NCI-H1092 treated with DMSO at 0.1 percent for 48 hours (cell line): ENCODE measurements at places on chromosomes 5 and 9.

GRCh38 chr5:77073667-77074066, 13.4 kb downstream of the ZBED3 start:
- no peak for DNase-seq

GRCh38 chr9:132647355-132647754, 22.4 kb downstream of the DDX31 start:
- DNase-seq = no peak

GRCh38 chr9:137514691-137515337, 35.4 kb downstream of the PNPLA7 start:
- DNase-seq = no peak

DNA sequence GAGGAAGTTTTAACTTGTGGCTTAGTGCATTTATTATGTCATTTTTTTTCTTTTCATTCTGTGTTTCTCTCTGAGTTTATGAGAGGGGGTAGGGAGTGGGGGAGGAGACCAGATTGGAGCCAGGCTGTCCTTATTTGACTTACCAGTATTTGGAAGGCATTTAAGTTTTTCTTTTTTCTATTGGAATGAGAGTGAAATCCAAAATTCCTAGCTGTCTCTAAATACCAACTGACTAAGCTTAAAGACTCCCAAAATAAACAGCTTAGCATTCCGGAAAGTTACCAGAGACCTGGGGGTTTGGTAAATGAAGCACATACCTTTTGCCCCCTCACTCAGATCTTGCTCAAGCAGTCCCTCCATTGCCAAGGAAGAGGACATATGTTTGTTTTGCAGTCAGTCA, 581.9 kb upstream of the BRINP1 start:
- no peak for DNase-seq

- peak; percentile 84 for DNase-seq
Observed at GRCh38 chr5:1551426-1552301, 27.9 kb upstream of the LPCAT1 start.

DNA sequence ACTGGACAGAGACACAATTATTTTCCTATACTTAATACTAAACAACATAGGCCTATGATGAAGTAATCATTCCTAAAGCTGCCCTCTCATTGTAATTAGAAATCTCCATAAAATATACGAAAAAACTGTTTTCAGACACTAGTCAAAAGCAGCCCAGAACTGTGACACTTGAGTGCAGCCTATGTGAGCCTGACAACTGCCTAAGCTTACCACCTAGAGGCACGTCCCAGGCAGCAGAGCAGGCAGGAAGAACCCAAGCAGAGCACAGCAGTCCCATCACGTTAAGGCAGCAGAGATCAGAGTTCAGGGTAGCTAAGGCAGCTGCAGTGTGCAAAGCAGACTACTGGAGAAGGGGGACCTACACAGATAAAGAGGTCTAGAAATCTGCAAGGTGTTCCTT, 46.4 kb downstream of the GOLPH3 start:
- no peak for DNase-seq
